COR-L47 (cell line): ENCODE measurements at places on chromosomes 1 and 21.

GRCh38 chr1:241776911-241777310, 71.1 kb upstream of the EXO1 start:
- DNase-seq, result no peak

GRCh38 chr1:10932088-10932487, 80.4 kb upstream of the TARDBP start:
- DNase-seq, result no peak

DNA sequence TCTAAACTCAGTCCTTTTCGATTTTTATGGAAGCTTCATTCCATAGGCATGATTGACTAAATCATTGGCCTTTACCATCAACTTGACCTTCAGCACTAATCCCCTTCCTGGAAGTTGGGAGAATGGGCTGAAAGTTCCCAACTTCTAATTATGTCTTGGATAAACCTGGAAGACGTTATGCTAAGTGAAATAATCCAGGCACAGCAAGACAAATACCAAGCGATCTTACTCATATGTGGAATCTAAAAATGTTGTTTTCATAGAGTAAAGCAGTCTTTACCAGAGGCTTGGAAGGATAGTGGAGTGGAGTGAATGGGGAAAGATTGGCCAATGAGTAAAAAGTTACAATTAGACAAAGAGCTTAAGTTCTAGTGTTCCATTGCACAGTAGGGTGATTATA, 1453.2 kb downstream of the PLA2G4A start:
- no peak for DNase-seq

DNA sequence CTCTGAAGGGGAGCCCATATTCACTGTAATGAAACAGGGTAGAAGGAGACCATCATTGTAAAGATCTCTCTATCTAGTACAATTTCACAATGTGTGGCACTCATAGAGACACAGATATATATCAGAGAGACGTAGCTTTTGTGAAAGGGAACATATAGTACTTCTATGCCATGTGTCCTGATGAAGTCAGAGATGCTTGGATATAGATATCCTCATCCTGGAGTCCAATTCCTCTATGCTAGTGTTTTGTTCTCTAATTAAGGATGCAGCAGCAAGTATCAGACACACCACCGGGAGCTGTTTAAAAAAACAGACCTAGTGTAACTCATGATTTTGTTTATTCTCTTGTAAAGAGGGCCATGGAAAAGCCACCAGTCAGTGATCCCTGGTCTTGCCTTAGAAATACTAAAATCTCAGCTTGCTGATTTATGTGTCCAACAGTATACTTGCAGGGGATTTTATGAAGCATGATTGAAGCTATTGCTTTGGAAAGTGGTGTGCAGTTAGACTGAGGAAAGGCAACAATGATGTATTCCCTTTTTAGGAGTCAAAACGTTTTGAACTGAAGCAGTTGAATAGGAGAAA, 2.5 kb downstream of the NCAM2 start:
- DNase-seq, result no peak

GRCh38 chr1:20947409-20947808, 160.3 kb upstream of the HP1BP3 start:
- DNase-seq, result no peak

GRCh38 chr1:39842836-39843235, 40.5 kb downstream of the TRIT1 start:
- DNase-seq, result no peak

GRCh38 chr1:184640505-184640904, 114.2 kb downstream of the EDEM3 start:
- no peak for DNase-seq

GRCh38 chr1:59314776-59315528, 18.1 kb downstream of the FGGY start:
- no peak for DNase-seq

GRCh38 chr1:217088521-217089284, 365.5 kb upstream of the ESRRG start:
- DNase-seq, result peak; percentile 9

GRCh38 chr21:43916691-43917514, 51.9 kb downstream of the AGPAT3 start:
- no peak for DNase-seq

DNA sequence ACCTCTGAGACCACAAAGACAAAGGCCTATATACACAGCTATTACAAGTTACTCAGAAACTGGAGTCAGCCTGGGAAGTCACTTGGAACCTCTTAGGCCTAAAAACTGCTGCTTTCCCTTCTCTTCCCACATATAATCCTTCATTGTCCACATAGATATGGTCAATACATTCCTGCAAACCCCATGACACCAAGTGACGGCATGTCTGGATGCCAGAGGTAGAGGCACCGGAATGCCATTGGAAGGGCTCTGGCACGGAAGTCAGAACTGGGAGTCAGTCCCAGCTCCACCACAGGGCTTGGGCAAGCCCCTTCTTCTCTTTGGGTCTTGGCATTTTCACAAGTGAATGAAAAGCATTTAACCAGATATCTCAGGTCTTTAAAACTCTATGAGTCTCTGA, 204.7 kb downstream of the MATN1 start:
- DNase-seq, result no peak

DNA sequence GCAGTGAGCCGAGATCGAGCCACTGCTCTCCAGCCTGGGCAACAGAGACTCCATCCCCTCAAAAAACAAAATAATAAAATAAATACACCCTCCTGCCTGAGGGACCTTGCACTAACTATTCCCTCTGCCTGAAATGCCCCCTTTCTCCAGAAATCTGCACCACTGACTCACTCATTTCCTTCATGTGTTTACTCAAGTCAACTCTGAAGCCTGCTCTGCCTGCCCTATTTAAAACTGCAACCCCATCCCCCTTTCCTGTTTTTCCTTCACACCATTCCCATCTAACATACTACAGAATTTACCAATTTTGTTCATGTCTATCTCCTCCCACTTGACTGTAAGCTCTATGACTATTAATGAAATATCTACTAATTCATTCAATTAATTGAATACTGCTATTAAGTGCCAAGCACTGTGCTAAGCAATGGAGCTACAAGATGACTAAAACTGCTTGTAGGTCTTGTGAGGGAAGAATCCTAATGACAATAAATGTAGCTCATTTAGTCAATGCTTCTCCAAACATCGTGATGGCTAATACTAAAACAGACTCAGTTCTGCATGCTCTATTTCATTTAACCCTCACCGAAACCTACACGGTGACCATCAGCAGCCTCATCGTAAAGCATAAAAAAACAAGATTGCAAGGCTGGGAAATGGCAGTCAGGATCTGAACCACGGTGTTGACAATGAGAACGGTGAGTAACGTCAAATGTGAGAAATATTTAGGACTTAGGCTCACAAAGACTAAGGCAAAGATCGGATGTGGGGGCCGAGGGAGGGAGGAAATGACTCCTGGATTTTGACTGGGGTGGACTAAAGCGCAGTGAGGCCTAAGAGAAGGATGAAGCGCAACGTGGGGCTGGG, 749 bp upstream of the TMEM39B start:
- no peak for DNase-seq

- no peak for DNase-seq
Measured at GRCh38 chr1:226405411-226405988, 2.4 kb downstream of the PARP1 start.

- DNase-seq, result no peak
Measured at GRCh38 chr1:220901881-220902280, 22.6 kb downstream of the HLX start.

DNA sequence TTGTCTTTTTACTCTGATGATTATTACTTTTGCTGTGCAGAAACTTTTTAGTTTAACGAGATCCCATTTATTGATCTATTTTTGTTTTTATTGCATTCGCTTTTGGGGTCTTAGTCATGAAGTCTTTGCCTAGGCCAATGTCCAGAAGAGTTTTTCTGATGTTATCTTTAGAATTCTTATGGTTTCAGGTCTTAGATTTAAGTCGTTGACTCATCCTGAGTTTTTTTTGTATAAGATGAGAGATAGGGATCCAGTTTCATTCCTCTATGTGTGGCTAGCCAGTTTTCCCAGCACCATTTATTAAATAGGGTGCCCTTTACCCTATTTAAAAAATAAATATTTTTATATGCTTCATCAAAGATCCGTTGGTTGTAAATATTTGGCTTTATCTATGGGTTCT, 13.2 kb downstream of the MAN1C1 start:
- no peak for DNase-seq

- no peak for DNase-seq
Measured at GRCh38 chr1:207331354-207332313, 10.2 kb downstream of the CD55 start.

GRCh38 chr21:32978331-32979270, 47.1 kb upstream of the OLIG2 start:
- DNase-seq, result no peak

DNA sequence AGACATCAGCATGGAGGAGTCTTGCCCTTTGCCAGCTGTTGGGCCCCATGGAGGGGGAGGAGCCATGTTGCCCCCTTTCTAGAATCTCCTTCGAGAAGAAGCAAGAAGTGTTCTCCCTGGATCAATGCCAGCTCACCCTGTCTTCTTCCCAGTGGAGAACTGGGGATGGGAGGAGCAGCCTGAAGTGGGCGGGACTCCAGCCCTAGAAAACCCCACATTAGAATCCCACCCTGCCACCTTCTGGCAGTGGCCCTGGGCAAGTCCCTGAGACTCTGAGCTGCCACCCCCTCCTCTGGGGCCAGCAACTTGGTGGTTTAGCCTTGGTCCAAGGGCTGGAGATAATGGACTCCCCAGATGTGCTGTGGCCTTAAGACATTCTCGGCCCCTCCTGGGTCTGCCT, 51.7 kb downstream of the PAX7 start:
- DNase-seq, result no peak

- no peak for DNase-seq
Measured at GRCh38 chr21:27820342-27820741, 853.5 kb upstream of the ADAMTS5 start.

- no peak for DNase-seq
Measured at GRCh38 chr1:215056584-215056983, 26.0 kb upstream of the KCNK2 start.

DNA sequence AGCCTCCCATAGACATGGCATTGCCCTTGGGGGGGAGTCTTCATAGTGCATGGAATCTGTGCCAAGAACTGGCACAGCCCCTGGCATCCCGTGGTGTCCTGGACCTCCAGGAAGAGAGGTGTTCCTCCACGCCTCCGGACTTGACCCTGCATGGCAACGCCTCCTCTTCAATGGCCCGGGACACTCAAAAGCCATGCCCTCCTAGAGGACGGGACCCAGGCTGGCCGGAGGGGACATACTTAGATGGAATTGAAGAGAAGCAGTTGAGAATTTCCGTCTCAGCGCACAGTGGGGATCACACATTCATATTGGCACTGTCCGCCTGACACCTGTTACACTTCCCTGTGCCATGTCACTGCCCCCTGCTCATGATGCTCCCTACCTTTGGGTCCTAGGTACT, 38.4 kb upstream of the TENT5C start:
- no peak for DNase-seq

- no peak for DNase-seq
Measured at GRCh38 chr1:26787381-26787705, 407 bp upstream of the PIGV start.

- peak; percentile 98 for DNase-seq
Measured at GRCh38 chr1:204340081-204340889, 19.4 kb downstream of the PLEKHA6 start.

GRCh38 chr21:32459972-32460371, 47.5 kb downstream of the EVA1C start:
- no peak for DNase-seq

DNA sequence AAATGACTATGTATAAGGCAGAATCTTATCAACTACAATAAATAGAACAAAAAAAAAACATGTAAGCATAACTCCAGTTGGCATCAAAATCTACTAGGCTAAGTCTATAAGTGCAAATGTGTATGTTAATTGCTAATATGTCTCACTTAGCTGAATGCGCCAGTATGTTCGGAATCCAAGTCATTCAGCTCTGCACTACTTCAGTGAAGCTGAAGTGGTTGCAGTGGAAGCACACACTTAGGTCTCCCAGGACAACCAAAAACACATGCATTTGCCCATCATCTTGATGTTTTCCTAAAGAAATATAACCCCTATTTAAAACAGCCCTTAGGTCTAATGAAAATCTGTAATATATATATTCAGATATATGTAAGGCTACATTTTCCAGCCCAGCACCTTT, 41.0 kb upstream of the RGS2 start:
- DNase-seq, result no peak

DNA sequence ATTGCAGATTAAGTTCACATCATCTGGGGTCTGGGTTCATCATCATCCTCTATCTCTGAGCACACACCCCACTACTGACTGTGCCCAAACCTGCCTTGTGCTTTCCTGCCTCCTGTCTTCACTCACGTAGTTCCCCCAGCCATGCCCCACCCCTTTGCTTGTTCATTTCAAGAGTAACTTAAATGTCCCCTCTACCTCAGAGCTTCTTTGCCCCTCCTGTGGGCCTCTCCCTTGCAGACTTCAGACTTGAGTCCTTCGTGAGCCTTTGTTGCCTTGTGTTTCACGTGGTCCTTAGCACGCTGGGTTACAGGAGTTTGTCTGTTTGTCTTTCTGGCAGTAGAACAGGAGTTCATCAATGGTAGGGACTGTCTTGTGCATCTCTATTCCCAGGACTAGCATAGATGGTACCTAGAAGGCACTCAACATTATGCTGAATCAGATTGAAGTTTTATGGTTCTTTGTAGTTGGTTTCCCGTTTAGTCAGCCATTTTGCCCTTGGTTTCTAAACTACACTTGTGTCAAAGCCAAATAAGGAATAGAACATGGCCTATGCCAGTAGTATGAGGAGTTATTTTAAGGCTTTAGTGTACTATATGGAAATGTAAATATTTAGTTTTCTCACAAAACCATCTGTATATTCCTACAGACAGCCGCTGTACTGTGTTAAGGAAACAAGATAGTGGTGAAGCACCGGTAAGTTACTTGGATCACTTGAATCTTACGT, 86.2 kb downstream of the TTC3 start:
- DNase-seq, result no peak

- no peak for DNase-seq
Measured at GRCh38 chr1:56780826-56781225, 38.4 kb downstream of the FYB2 start.

- no peak for DNase-seq
Measured at GRCh38 chr1:69611316-69611715, 43.6 kb downstream of the LRRC7 start.
